Activated T-helper 1 cell treated with anti-CD3 and anti-CD28 coated beads, Interleukin-2, amount 50 U/mL, for 16 hours (primary cell): ENCODE measurements at places on chromosomes 12 and 14.

DNA sequence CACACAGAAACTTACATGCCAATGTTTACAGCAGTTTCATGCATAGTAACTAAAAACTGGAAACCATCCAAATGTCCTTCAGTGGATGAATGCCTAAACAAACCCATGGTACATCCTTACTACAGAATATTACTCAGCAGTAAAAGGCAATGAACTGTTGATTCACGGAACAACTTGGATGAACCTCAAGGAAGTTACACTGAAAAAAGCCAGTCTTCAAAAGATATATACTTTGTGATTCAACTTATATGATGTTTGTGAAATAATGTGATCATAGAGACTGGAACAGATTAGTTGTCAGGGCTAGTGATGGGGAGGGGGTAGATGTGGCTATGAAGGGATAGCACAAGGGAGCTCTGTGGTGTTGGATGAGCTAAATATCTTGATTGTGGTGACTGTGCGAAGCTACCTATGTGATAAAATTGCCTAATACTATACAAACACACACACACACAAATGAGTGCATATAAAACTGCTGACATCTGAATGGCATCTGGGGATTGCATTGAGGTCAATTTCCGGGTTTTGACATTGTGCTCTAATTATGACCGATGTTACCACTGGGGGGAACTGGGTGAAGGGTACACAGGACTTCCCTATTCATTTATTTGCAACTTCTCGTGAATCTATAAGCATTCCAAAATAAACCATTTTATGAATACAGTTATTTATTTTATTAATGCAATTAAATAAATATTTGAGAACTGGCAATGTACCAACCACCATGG is 94.3 kb downstream of the RIN3 start:
- DNase-seq, result no peak

DNA sequence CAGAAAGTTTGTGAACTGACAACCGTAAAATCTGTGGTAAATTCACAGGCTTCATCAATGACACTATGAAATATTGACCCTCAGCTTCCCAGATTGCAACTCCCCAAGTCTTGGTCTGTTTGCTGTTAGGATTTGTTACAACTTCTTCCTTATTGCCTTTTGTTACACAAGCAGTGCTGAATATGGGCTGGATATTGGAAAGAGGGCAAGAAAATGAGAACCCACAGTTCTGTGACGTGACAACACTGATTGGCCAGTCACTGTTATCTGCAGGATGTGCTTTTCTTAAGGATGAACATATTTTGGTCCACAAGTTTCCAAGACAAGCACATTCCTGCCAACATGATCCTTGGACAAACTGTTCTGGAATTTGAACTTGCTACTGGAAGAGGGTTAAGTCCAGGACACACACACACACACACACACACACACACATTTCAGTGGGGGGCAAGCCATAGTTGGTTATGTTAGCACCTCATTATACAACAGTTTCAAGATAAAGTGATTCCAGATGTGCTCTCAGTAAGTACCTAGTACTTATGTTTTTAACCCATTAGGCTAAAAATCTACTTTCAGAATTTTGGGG is 16.6 kb upstream of the SLC38A2 start:
- no peak for DNase-seq

GRCh38 chr14:74077401-74077800 is 6.9 kb downstream of the ALDH6A1 start:
- no peak for DNase-seq

- DNase-seq, result no peak
Observed at GRCh38 chr12:10369557-10370415, 20.1 kb downstream of the KLRK1 start.

GRCh38 chr14:44979740-44980356 is 17.9 kb downstream of the TOGARAM1 start:
- no peak for DNase-seq

DNA sequence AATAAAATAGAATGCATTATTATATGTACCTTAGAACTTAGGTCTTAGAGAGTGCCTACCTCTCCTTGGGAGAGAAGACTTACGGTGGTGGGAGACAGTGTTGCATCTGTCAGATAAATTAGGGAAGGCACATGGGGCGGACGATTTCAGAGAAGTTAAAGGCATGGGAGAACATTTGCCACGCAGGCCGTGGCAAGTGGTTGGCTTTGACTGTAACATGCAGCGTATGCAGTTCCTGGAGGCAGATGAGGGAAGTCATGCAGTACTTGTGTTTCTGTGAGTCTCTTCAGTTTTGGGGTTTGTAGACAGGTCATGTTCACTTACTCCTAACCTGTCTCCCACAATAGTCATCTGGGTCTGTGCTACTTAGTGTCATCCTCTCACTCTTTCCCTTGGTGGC is 43.6 kb downstream of the ETV6 start:
- no peak for DNase-seq

DNA sequence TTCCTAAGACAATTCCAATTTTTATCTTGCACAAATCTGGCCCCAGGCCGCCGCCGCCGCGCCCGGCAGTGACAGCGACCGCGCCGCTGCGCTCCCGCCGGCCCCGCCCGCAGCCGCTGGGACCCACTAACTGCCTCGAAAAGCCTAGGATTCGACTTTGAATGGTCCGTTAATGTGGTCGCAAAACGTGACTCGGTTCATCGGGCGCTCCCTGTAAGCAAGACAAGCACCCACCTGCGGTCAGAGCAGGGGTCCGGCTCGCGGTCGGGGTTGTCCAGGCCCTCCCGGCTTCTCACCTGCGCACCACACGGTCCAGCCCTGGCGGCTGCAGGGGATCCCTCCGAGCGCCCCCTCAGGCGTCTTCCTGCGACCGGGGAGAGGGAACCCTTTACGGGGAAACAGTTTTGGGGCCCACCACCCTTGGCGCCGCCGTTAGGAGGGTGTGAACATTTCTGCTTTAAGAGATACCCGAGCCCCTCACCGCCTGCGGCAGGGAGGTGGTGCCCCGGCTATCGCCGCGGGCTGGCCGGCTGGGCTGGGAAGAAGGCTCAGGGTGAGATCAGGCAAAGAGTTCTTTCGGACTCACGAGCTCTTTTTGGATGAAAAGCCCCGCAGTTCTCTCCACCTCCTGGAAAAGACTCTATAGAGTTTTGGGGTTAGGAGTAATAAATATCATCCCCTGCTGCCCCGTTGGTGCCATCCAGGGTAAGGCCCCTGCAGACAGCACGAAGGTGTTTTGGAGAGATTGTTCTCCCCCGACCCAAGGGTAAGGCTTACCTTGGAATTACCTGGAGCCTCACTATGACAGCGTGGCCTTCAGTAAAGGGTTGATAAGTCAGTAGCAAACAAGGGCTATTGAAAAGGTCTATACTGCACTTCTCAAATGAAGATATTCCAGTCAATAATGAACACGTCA is 13.6 kb upstream of the FOXJ2 start:
- no peak for DNase-seq

DNA sequence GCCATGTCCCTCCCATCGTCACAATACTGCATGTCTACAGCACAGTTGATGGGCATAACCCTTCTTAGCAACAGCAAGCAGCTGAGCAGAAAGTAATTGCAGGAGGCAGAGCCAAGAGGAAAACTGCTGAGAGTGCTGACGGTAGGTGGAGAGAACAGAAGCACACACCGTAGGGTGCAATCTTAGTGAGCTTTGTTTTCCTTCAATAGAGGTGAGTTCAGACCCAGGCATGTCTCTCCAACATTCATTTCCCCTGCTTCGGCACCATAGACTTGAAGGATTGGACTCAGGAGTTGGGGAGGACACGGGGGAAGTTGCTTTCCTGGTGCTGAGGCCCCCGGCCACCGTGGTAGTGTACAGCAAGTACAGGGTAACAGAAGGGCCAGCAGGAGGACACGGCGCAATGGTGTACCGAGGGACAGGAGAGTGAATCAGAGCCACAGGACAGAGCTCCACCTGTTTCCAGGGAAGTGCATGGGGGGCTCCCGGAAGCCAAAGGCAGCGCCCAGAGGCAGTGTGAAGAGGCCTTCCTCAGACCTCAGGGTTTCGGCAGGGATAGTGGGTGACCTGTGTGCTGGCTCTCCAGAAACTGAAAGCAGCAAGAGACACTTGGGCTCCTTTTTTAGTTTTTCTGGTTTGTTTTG is 36.3 kb upstream of the SINHCAF start:
- DNase-seq, result no peak

DNA sequence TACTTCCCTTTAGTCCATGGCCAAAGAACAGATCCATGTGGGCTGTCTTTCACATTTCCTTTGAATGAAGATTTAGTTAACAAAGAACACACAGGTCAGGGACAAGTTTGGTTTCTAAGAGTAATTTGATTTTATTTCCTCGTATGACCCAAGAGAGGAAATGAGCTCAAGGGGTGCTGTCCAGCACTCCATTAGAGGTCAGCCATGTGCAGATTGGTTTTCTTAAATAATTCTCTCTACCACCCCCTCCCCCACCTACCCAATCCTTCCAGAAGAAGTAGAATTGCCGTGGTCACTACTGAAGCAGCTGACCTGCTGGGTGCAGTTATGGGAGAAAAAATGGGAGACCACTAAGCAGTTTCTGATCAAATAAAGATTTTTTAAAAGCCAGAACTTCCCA is 13.9 kb upstream of the OAS1 start:
- DNase-seq, result no peak

- DNase-seq, result no peak
Observed at GRCh38 chr12:97308576-97309198, 153.9 kb upstream of the RMST start.

DNA sequence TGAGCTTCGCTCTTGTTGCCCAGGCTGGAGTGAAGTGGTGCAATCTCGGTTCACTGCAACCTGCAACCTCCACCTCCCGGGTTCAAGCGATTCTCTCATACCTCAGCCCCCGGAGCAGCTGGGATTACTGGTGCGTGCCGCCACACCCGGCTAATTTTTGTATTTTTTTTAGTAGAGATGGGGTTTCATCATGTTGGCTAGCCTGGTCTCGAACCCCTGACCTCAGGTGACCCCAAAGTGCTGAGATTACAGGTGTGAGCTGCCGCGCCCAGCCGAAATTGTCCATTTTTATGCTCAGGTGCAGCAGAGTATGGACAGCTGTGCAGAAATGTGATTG is 19.2 kb upstream of the CYP46A1 start:
- no peak for DNase-seq

- no peak for DNase-seq
Observed at GRCh38 chr12:65343801-65344200, 65.3 kb downstream of the MSRB3 start.

DNA sequence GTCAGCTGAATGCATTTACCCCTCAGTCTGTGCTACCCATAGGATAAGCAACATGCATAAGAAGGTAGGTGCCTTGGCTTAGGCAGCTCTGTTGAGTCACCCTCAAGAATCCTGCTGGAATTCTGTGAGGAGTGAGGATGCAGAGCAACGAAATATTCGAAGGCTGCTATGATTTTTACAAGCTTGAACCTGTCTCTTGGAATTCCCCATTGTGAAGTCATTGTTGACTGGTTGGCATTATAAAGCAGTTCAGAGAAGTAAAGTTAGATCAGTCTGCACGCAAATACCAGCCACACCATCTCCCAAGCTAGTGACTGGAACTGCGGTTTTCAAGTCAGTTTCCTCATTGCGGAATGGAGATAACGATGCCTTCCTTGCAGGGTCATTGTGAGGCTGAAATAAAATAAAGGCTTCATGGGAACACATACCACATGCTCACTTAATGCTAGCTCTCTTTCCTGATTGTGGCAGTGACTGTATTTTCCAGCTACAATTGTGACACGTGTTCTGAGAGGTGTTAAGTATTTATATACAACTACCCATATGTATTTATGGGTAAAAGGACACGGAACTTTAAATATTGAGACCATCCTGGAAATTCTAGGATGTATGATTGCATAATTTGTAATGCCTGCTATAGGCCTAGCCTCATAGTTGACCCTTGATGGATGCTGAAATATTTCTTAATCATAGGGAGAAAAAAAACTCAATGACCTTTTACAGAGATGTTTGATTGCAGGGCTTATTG is 96.7 kb downstream of the ETV6 start:
- no peak for DNase-seq

- no peak for DNase-seq
Observed at GRCh38 chr12:31813305-31813704, 84.5 kb upstream of the AMN1 start.

DNA sequence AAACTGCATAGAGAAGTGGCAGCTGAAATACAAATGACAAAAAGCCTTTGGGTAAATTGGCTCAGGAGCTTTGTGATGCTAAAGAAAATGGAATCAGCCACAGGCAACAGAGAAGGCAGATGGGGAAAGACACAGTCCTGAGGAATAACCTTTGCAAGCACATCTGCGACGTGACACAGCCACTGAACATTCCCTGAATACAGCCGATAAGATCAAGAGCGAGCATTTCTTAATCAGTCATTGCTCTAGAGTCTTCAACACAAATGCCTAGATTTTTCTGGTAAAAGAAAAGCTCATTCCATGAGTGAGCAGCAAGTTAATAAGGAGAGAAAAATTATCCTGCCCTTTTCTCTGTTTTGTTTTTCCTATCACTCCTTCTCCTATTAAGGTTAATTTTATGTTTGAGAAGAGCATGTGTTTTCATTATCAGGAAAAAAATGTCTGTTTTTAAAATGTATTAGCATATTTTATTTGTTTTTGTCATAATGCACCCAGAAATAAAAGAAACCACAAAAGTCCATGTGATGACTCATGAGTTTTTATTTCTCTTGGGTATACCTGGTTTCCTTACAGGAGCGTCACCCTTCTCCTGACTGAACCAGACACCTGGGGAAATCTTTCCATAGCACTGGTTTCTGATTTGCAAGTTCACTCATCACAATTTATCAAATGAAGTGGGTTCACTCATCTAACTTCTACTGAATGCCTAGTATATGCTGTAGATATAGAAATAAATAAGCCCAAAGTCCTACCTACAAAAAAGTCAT is 45.4 kb upstream of the PCED1B start:
- no peak for DNase-seq

DNA sequence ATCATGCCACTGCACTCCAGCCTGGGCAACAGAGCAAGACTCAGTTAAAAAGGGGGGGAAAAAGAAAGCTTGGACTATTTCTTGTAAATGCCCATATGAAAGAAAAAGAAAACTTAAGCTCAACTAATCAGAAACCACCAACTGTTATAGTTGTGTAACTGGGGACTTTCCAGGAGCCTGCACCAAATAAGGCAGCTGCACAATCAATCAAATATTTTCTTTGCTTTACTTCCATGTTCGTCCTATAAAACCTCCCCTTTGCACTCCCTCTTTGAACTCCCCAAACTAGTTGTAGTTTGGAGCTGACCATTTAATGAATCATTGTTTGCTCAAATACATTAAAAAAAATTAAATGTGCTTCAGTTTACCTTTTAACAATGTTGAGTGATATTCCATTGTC is 54.9 kb downstream of the OTOGL start:
- no peak for DNase-seq

- no peak for DNase-seq
Observed at GRCh38 chr14:23727566-23728335, 91.6 kb downstream of the DHRS2 start.

GRCh38 chr12:118980407-118981014 is 830 bp upstream of the SRRM4 start:
- no peak for DNase-seq

DNA sequence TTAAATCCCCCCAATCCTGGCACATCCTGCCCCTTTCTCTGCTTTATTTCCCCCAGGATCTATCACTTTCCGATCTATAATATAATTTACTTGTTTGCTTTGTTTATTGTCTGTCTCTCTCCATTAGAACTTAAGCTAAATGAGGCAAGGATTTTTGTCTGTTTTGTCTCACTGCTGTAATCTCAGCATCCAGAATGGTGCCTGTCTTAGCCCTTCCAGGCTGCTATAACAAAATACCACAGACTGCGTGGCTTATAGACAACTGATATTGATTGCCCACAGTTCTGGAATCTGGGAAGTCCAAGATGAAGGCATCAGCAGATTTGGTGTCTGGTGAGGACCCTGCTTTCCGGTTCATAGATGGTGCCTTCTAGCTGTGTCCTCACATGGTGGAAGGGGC is 65.2 kb downstream of the VWF start:
- no peak for DNase-seq

- no peak for DNase-seq
Observed at GRCh38 chr12:64658892-64659481, 48.7 kb downstream of the RASSF3 start.
